PC-3 (cell line): ENCODE measurements at places on chromosomes 6 and 20. TPM values are rescaled to one million over a fixed set of nuclear protein-coding genes. Genes with fewer than 3 reads are reported as not detected.

DNA sequence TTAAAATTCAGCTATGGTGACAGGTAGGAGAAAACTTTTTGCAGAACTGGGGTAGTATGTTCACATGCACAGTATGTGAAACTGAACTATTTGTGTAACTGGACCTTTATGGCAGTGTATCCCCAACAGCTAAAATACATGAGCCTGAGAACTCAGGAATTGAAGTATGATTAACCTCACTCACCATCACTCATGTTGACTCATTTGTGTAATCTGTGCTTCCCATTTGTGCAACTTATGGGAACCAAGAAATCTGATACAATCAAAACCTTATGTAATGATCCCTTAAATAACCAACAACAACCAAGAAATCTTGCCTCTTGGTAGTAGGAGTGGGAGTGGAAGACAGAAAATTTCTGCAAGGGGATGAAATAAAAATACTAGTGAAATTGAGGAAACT is 674.9 kb downstream of the HDGFL1 start:
- peak; percentile 90 for DNase-seq

DNA sequence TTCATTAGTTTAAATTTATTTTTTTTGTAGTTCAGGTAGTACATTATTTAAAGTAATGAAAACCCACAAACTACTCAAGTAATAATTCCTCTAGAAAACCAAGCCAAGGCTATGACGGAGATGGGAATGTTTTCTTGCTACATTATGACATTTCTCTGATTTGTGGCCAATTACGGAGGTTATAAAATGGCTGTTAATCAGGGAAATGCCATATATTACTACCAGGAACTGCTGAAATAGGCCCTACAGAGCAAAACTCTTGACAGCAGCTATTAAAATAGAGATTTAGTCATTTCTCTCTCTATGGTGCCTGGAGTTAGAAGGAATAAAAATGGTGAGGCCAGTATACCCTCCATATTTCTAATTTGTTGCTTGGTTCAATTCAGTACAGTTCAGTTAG is 280.0 kb downstream of the ARHGAP18 start:
- DNase-seq, result no peak

DNA sequence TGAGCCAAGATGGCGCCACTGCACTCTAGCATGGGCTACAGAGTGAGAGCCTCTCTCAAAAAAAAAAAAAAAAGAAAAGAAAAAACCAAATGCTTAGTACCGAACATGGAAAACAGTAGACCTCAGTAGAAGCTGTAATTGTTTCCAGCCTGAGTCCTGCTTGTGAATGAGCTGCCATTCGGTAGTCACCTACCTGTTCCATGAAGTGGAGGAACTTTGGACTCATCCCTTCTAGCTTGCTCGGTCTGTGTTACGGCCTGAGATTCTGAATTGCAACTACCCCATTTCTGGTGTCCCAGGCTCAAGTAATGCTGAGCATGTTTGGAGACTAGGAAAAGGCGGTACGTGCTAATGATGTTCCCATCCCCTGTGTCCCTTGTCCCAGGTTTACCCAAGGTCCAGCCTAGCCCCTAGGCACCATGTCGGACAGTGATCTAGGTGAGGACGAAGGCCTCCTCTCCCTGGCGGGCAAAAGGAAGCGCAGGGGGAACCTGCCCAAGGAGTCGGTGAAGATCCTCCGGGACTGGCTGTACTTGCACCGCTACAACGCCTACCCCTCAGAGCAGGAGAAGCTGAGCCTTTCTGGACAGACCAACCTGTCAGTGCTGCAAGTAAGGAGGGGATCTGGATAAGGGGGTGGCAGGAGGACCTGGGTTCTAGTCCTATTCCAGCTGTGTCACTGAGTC is 5.1 kb downstream of the TGIF2 start:
- no peak for DNase-seq

DNA sequence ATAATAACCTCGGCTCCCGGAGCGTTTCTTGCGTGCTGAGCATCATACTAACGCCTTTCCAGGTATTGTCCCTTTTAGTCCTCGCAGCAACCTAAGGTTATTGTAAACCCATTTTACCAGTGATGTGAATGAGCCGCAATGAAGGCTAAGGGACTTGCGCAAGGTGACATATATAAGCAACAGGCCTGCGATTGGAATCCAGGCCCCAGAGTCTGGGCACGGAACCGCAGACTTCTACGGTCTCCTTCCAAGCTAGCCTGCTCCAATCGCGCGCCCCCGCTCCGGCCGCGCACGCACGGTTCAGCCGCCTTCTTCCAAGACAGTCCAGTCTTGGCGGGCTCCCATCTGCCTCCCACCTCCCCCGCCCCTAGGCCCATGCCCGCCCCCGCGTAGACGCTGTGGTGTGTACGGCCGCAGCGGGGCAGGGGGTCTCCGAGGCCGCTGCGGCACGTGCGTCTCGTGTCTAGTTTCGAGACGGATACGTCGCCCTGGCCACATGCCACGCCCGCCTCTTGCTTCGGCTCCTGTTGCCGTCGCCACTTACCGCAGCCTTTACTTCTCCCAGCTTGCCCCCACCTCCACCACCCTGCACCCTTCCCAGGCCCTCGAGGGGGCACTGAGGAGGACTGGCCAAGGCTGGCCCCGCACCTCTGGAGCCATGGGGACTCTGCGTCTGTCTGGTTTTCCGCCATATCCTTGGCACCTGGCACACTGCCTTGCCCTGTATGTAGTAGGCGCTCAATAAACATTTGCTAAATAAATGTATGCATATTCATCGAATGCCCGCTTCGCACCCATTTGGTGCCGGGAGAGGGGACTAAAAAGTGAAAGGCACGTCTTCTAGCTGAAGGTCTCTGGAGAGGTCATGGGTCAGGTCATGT is 855 bp upstream of the GFOD1 start:
- no peak for DNase-seq

GRCh38 chr6:118617417-118617816 is 34.0 kb downstream of the CEP85L start:
- no peak for DNase-seq

DNA sequence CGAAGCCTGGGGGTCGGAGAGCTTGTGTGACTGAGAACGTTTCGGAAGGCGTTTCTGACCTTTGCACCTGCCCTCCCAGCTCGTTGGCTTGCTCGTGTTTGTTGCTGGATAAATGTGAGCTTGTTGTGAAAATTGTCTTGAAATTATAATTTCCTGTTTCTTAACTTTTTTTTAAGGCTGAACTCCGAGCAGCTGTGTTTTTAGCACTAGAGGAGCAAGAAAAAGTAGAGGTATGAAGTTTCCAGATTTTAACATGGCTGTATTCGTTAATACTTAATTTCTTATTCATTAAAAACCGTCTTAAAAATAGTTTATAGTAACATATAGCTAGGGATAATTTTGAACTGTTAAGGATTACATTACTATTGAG is 672 bp downstream of the CEP43 start:
- DNase-seq, result no peak

TPX2 gene
- 128 and 151 TPM in 2 replicates for total RNA-seq

GRCh38 chr6:163728442-163729126 is 314.1 kb downstream of the QKI start:
- DNase-seq, result no peak

DNA sequence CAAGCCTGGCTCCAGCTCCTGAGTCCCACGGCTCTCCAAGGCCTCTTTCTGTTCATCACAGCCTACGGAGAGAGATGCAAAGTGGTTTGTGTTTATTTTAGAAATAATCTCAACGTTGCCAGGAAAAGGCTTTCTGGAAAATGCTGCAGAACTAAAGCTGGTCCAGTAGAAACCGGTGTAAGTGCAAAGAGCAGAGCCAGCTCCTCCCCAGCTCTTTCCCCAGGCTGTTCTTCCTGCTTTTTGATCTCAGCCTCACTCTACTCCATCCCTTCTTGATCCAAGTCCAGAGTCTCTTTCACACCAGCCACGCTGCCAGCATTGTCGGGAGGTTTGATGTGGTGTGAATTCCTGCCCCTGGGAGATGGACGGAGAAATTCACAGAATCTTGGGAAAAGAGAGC is 69.8 kb downstream of the TMEM170B start:
- DNase-seq, result no peak

RGS17 gene
- 0.40 and 1.4 TPM in 2 replicates for total RNA-seq

PCK1 gene
- total RNA-seq, result not detected in 2 replicates

NPBWR2 gene
- total RNA-seq, result not detected in 2 replicates

MEI4 gene
- total RNA-seq, result not detected in 2 replicates

DNA sequence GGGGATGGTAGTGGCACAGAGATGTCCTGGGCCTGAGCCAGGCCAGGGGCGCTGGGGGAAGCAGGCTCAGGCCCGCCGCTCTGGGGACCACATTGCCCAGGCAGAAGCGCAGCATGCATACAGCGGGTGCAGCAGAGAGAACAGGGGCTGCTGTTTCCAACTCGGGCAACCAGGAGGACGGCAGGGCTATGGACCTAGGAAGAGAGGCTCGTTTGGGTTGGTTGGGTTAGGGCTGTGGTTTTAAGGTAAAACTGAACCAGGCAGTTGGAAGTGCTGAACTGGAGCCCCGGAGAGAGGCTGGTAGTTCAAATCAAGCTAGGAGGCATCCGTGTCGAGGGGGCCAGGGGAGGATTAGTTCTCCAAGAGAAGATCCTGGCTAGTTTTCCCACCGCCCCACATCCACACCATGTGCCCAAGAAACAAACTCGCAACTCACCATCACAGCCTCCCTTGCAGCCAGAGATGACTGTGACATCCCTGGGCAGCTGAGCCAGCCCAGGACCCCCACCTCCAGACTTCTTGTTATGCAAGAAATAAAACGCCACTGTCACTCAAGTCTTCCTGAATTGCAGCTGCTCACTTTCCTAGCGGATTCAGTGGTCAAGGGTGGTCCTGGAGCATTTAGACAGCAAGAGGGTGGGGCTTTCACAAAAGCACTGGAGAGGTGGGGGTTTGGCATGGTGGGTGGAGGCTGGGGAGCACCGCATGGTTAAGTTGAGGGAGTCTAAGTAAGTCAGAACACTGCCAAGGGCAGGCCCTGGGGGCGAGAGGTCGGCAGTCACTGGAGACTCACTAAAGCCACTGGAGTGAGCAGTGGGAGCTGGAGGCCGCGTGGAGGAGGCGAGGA is 161.2 kb downstream of the GRM4 start:
- no peak for DNase-seq

DNA sequence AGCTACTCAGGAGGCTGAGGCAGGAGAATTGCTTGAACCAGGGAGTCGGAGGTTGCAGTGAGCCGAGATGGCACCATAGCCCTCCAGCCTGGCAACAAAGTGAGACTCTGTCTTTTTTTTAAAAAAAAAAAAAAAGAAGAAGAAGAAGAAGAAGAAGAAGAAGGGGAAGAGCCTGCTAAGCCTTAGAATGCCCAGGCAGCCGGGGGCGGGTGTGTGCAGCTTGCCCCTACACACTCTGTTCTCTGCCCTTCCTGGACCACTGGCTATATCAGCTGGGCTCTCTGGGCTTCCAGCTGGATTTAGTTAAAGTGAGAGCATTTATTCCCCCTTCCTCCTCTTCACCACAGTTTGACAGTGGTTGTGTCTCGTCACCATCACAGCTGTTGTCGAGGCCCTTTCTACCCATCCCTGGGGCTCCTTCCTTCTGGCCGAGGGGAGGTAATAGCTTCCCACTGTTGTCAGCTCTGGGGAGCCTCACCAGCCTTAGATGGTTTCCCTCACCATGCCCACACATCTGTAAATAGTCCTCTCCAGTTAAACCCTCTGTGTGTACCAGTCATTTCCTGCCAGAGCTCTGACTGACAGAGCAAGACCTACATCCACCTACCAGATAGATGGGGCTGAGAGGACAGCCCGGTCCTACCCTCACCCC is 77.6 kb downstream of the TRERF1 start:
- DNase-seq, result no peak

RBPJL gene
- not detected in 2 replicates for total RNA-seq

BPI gene
- not detected in 2 replicates for total RNA-seq

GRCh38 chr20:39646874-39647413 is 684.8 kb downstream of the DHX35 start:
- no peak for DNase-seq

GRCh38 chr20:59463541-59463940 is 140.8 kb upstream of the PHACTR3 start:
- no peak for DNase-seq

SPTLC3 gene
- total RNA-seq, result 6.3 and 16.3 TPM in 2 replicates

C6orf15 gene
- total RNA-seq, result not detected in 2 replicates

DNA sequence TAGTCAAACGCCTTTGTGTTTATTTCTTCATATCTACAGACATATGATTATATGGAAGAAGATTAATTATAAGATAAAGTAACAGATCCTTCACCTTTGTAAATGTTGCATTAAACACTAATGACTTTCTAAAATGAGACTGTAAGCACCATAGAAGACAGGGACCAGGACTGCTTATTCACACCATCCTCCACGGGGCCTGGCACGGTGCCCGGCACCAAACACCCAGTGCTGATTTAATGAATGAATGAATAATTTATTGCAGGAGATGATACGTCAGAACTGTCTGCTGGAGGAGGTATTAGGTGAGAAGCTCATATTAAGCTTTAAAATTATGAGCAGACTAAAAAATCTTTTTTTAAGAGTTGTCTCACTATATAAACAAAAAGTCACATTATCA is 88.3 kb downstream of the SLX4IP start:
- peak; percentile 37 for DNase-seq

- no peak for DNase-seq
Observed at GRCh38 chr20:38968090-38968489, 5.9 kb downstream of the DHX35 start.

GRCh38 chr6:35343092-35343834 is 905 bp downstream of the PPARD start:
- peak; percentile 27 for DNase-seq

GPR63 gene
- 0.07 and 0.17 TPM in 2 replicates for total RNA-seq

DNA sequence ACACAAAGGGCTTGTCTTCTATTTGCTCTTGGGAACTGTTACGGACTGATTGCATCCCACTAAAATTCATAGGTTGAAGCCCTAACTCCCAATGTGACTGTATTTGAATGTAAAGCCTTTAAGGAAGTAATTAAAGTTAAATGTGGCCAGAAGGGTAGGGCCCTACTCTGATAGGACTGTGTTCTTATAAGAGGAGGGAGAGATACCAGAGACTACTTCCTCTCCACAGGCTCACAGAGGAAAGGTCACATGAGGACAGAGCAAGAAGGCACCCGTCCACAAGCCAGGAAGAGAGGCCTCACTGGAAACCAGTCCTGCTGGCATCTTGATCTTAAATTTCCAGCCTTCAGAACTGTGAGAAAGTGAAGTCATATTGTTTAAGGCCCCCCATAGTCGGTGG is 211.9 kb downstream of the CDH26 start:
- DNase-seq, result no peak

DNA sequence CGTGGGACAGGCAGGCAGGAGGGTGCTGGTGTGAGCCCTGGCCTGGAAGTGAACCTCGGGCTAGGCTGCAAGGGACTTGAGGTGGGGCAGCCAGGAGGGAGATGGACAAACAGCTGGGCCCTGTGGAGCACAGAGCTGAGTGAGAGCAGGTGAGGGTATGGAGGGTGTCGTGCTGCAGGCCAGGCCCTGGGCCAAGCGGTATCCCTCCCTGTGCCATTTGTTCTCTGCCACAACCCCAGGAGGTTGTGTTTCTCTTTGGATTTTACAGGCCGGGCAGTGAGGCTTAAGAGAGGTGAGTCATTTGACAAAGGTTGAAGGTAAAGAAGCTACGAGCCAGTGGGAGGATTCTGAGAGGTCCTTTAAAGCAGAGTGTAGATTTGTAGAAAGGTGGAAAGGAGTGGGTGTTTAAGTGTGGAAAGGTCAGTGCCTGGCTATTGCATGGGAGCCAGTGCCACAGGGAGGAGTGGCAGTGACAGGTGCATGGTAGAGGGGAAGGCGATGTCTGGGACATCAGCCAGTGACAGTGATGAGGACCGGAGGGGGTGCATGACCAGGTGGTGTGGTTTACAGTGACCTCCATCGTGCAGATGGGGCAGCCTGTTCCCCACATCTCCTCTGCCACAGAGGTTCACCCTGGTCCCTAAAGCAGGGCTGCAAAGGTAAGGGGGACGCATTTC is 39.8 kb downstream of the GMPR start:
- DNase-seq, result peak; percentile 64

OLIG3 gene
- total RNA-seq, result not detected in 2 replicates

GRCh38 chr20:63150391-63150898 is 65.5 kb downstream of the YTHDF1 start:
- no peak for DNase-seq

GRCh38 chr6:17845598-17845997 is 138.9 kb upstream of the NUP153 start:
- DNase-seq, result no peak
